Inflammatory macrophage (primary cell): ENCODE measurements at places on chromosomes 4 and X.

GRCh38 chr4:77581724-77582123 is 23.9 kb upstream of the CXCL13 start:
- no peak for DNase-seq

DNA sequence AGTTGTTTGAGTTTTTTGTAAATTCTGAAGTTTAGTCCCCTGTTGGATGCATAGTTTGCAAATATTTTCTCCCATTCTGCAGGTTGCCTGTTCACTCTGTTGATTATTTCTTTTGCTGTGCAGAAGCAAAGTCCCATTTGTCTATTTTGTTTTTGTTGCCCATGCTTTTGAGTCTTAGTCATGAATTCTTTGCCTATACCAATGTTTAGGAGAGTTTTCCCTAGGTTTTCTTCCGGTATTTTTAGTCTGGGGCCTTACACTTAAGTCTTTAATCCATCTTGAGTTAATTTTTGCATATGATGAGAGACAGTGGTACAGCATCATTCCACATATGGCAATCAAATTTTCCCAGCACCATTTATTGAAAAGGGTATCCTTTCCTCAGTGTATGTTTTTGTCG is 405.8 kb upstream of the RPS6KA3 start:
- DNase-seq, result no peak

- no peak for DNase-seq
Observed at GRCh38 chr4:29046781-29047180, 1673.4 kb upstream of the PCDH7 start.

GRCh38 chr4:38275331-38276100 is 315.3 kb downstream of the PTTG2 start:
- no peak for DNase-seq

DNA sequence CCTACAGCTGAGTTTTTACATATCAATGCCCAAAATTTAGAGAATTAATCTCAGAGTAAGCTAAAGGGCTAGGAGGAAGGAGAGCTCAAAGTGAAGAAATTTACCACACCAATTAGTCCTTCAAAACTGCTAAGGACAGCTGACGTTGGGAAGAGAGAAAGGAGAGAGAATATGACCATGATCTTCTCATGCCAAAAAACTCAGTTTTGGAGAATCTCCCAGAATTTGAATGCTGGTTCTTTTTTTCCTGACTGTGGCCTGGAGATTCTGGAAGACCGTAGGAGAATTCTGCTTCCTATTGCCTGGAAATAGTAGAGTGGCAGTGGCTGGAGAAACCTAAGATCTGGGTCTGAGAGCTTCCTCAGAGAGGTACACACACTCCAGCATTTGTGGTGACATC is 834.4 kb upstream of the SLIT2 start:
- DNase-seq, result no peak

DNA sequence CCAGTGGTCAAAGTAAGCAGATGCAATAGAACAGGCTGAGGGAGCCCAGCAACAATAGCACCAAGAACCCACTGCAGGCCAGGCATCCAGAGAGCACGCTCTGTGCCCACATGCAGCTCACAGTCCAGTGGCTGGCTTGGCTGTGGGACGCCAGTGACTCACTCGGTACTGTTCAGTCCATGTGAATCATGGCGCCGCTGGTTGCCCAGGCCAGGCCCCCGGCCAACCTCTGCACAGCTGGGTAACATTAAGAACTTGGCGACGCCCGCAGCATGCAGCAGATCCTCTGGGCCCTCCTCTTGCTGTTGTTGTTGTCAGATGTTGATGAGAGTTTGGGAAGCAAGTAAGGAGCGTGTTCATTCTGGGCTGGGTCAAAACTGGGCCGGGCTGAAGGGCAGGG is 60.5 kb downstream of the MSX1 start:
- DNase-seq, result no peak

- no peak for DNase-seq
Observed at GRCh38 chrX:135489542-135489941, 30.9 kb upstream of the INTS6L start.

- no peak for DNase-seq
Observed at GRCh38 chr4:152166567-152166966, 369.3 kb downstream of the FBXW7 start.

GRCh38 chr4:73740353-73740778 is at the start of gene CXCL8:
Gene CXCL8, plus strand, starts transcription at chr4:73740569. Its CDS starts 90 bp downstream, at chr4:73740659.
- DNase-seq, result peak; percentile 79

DNA sequence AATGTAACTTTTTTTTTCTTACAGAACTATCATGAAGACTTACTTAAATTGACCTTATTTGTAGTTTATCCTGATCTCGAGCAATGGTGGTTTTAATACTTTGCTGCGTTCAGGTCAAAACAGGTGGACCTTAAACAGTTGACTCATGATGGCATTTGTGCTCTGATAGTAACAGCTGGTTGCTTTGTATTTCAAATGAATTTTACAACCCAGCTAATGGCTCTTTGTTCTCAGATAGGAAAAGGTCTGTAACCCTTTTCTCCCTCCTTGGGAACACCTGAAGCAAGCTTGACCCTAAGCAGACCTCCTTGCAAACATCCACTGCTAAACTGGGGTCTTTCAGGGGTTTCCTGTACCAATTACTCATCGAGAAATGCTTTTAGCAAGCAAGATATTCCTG is 79.2 kb downstream of the F11 start:
- DNase-seq, result no peak

GRCh38 chrX:12327836-12328235 is 189.6 kb downstream of the FRMPD4 start:
- DNase-seq, result no peak

- DNase-seq, result no peak
Observed at GRCh38 chr4:151324124-151324751, 1.2 kb downstream of the SH3D19 start.

DNA sequence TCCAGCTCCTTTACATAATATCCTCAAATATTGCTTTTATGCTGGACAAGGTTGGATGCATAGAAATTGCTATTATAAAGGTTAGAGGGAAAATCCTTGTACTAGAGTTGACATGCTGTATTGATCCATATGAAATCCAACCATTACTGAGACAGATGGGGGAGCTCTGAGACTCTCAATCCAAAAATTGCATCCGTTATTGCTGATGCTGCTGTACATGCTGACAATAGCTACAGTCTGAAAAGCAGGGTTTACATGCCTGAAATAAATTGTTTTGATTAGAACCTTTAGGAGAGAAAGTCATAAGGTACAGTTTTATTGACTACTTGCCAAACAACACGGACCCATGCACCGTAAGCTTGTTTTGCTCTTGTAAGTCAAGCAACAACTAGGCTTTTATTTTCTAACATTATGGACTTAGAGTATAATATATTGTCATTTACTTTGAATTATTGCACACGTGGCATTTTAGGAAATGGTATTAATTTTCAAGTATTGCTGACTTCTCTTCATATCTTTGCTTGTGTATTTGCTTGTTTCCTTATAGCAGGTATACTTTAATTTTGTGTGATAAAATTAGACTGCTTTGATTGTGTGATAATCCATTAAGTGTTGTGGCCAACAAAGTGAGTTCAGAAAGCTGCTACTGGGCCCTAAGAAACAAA is 1365.2 kb downstream of the STIM2 start:
- DNase-seq, result no peak

DNA sequence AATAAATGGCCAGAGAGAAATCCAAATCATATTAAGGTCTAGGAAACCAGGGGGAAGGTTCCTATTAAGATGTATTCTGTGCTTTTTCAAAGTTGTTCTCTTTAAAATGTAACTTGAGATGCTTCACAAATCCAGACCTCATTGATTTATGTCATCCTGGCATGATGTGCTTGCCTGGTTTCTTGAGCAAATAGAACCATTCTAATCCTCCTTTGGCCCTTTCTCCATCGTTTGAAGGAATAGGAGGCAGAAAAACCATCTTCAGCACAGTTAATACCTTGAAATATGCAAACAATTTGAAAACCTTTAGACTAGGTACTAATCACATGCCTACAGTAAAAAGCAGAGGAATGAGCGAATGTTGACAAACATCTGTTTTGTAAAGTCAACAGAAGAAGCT is 202.2 kb upstream of the CXorf66 start:
- DNase-seq, result no peak

DNA sequence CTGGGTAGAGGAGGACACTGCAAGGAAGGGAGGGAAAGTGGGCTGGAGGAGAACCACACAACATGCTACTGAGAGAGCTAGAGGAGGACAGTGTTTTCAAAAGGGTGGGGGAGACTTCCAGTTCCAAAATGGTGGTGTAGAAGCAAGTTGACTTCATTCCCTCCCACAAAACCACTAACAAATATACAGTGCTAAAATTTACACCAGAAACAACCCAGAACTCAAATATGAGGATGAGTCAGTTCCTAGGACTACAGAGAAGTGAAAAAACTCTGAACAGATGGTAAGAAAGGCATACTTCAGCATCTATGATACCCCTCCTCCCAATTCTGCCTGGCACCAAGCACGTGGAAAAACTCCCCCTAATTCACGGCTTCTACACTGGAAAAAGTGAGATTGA is 9.8 kb downstream of the AADAT start:
- no peak for DNase-seq

- no peak for DNase-seq
Observed at GRCh38 chrX:110383414-110383813, 24.8 kb downstream of the RTL9 start.

- no peak for DNase-seq
Observed at GRCh38 chr4:119296356-119296755, 25.6 kb downstream of the FABP2 start.

- peak; percentile 56 for DNase-seq
Observed at GRCh38 chrX:53441531-53442321, 7.6 kb upstream of the HSD17B10 start.

DNA sequence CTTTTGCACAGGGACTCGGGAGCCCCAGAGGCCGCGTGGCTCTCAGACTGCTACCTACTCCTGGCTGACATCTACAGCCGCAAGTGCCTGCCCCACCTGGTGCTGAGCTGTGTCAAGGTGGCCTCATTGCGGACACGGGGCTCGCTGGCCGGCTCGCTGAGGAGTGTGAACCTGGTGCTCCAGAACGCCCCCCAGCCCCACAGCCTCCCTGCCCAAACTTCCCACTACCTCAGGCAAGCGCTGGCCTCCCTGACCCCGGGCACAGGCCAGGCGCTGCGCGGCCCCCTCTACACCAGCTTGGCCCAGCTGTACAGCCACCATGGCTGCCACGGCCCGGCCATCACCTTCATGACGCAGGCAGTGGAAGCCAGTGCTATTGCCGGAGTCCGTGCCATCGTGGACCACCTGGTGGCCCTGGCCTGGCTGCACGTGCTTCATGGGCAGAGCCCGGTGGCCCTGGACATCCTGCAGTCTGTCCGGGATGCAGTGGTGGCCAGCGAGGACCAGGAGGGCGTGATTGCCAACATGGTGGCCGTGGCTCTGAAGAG is 28.8 kb downstream of the SH3TC1 start:
- no peak for DNase-seq

DNA sequence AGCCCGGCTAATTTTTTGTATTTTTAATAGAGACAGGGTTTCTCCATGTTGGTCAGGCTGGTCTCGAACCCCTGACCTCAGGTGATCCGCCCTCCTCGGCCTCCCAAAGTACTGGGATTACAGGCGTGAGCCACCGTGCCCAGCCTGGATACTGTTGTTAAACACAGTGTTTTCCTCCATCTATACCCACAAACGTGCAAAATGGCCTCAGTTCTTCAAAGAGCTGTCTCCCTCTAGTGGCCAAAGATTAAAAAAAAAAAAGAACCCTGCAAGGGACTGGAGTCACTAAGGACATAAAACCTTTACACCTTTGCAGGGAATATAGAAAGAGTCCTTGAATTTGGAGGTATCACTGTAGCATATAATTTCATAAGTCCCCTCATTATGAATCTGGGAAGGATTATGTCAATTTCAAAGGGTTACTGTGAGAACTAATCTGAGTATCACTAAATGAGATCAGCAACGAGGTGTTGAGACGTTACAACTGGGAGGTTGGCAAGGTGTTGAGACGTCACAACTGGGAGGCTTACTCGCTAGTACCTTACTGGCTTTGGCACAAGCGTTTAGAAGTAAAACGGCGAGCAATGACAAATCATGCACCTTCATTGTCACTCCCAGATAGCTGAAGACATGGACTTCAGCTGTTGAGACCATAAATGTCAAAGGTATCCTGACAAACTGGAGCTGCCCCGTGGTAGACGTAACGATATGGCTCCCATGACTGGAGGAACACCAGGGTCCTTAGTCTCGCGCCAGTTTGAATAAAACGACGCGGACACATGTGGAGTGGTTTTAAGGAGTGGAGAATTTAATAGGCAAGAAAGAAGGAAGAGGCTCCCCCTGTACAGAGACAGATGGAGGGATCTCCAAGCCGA is 33.4 kb upstream of the ENPP6 start:
- peak; percentile 58 for DNase-seq

- no peak for DNase-seq
Observed at GRCh38 chr4:1152290-1152689, 20.1 kb downstream of the SPON2 start.

GRCh38 chrX:41722214-41722613 is 1.8 kb upstream of the GPR82 start:
- no peak for DNase-seq

DNA sequence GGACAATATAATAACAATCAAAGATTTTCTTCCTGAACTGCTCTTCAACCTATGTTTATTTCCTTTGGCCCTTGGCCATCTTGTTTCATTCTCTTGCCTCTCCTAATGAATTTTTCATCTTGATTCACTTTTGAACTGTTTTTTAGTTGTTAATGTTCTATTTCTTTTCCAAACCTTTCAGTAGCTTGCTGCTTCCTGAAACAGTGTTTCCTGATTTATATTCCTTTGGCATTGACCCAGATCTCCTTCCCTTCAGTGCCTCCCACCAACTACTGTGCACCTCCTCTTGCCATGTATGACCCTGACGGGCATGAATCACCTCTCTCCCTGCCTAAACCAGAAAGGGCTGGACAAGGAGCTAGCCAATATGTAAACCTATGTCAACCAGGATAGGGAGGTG is 25.6 kb upstream of the SPP1 start:
- no peak for DNase-seq

GRCh38 chr4:55636656-55636999 is 530 bp upstream of the NMU start:
- DNase-seq, result no peak

DNA sequence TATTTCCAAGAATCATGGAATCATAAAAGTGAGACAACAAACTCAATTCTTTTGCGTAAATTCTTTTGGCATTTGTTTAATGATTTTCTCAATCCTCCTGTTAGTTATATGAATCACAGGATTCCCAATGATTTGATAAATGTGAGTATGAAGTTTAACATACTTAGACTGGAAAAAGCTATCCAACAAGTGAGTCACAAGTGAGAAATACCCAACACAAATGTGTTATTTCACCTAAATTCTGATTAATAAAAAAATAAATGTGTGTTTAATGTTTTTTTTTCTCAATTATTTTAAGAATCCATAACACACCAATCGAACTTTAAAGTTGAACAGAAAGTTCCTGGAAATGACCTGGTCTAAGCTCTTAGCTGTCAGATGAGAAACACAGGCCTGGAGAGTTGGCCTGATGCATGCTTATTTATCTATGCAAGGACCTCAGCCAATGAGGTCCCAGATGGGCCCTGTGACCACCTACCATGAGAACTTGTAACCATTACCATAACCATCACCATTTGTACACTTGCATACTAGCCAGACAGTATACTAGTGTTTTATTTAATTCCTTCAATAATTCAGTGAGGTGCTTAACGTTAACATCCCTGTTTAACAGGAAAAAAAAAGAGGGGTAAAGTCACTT is 386.7 kb downstream of the SPRY1 start:
- no peak for DNase-seq
